Femur (tissue), 1 donor: ENCODE measurements at places on chromosomes 11 and 22.

GRCh38 chr11:109945626-109946321, 147.4 kb upstream of the ZC3H12C start:
- no peak for DNase-seq

GRCh38 chr22:27454807-27455450, 346.6 kb downstream of the MN1 start:
- no peak for DNase-seq

DNA sequence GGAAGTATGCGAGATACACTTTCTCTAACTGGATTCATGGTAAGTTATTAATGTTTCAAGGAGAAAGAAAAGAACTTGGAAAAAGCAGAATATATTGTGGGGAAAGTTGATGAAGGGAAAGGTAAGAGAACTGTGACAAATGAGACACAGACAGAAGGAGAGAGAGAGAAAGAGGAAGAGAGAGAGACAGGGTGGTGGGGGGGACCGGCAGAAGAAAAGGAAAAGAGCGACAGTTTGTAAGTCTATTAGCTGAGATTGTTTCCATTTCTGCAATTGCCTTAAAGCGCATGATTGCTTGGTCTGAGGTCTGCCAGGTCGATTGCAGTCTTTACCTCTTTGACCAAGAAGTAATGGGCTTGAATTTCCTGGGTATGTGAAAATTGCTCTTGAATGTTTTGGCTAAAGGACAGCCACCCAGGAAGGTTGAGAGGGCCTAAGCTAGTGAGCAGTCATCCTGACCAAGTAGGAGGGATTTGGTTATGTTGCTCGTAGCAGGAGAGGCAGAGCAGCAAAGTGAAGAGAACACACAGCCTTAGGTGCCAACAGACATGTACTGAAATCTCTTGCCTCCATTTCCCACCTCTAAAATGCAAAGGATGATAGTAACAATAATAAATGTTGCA, 23.6 kb upstream of the TMA7B start:
- DNase-seq: no peak

GRCh38 chr22:25475257-25476022, 89.0 kb upstream of the GRK3 start:
- peak; percentile 58 for DNase-seq

DNA sequence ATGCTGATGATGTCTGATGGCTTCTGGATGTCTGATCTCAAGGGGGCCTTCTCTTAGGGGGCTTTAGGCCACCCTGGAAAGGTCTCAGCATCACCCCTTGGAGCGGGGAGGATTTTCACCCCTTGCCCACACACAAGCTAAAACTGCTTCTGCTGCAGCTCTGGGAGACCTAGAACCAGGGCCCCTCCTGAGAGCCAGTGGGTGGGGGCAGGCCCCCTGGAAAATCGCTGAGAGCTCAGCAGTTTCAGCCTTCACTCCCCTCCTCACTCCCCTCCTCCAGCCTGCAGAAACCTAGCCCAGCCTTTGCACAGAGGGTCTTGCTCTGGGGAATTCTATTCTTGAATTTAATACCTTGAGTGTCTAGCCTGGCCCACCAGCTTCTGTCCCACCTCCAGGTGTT, 17.2 kb downstream of the CD6 start:
- DNase-seq: no peak

- DNase-seq: no peak
These were observed 64.0 kb downstream of the PARVA start for GRCh38 chr11:12441231-12441861.
